ENCODE measurements at places on chromosomes 11 and 22. TPM values are rescaled to one million over a fixed set of nuclear protein-coding genes. Genes with fewer than 3 reads are reported as not detected.

Gene UCP3
- 6.8 TPM for polyA plus RNA-seq

Gene GLYATL1B
- polyA plus RNA-seq, result not detected

Gene NDUFV1
- 421 TPM for polyA plus RNA-seq

Gene TIMP3
- polyA plus RNA-seq, result 0.72 TPM

Gene GSTT2
- not detected for polyA plus RNA-seq

Gene CD3G
- not detected for polyA plus RNA-seq

Gene PLAAT4
- not detected for polyA plus RNA-seq

Gene APOBEC3F
- not detected for polyA plus RNA-seq

Gene TIMM8B
- 121 TPM for polyA plus RNA-seq

Gene SLC37A4
- polyA plus RNA-seq, result 23.5 TPM

Gene H19
- polyA plus RNA-seq, result not detected

Gene RPS25
- polyA plus RNA-seq, result 1,615 TPM

Gene SLC22A25
- polyA plus RNA-seq, result not detected

Gene ARL14EP
- polyA plus RNA-seq, result 49.5 TPM

Gene CARD18
- polyA plus RNA-seq, result not detected

Gene WNT7B
- polyA plus RNA-seq, result 0.16 TPM

Gene POU2AF2
- polyA plus RNA-seq, result not detected

Gene C11orf58
- polyA plus RNA-seq, result 226 TPM

Gene TECTA
- 2.6 TPM for polyA plus RNA-seq

Gene C11orf68
- polyA plus RNA-seq, result 13.3 TPM

Gene OR5B21
- not detected for polyA plus RNA-seq

Gene PNPLA2
- polyA plus RNA-seq, result 7.8 TPM

Measured in neural cell (in vitro differentiated cells).